Skin of body (tissue), 3 donors: ENCODE measurements at places on chromosomes 2 and 18. TPM values are rescaled to one million over a fixed set of nuclear protein-coding genes. Genes with fewer than 3 reads are reported as not detected.

GRCh38 chr2:239745386-239746227 lies 279.5 kb downstream of the NDUFA10 start:
- no peak for DNase-seq

GRCh38 chr2:169462896-169463695 lies 16.2 kb upstream of the BBS5 start:
- DNase-seq = no peak

- no peak for DNase-seq
Observed at GRCh38 chr18:23380817-23381216, 72.3 kb upstream of the RIOK3 start.

- DNase-seq = no peak
Observed at GRCh38 chr2:240622060-240622411, 3.2 kb upstream of the GPR35 start.

GRCh38 chr2:48207201-48207641 lies 300.9 kb upstream of the FBXO11 start:
- DNase-seq = no peak

DNA sequence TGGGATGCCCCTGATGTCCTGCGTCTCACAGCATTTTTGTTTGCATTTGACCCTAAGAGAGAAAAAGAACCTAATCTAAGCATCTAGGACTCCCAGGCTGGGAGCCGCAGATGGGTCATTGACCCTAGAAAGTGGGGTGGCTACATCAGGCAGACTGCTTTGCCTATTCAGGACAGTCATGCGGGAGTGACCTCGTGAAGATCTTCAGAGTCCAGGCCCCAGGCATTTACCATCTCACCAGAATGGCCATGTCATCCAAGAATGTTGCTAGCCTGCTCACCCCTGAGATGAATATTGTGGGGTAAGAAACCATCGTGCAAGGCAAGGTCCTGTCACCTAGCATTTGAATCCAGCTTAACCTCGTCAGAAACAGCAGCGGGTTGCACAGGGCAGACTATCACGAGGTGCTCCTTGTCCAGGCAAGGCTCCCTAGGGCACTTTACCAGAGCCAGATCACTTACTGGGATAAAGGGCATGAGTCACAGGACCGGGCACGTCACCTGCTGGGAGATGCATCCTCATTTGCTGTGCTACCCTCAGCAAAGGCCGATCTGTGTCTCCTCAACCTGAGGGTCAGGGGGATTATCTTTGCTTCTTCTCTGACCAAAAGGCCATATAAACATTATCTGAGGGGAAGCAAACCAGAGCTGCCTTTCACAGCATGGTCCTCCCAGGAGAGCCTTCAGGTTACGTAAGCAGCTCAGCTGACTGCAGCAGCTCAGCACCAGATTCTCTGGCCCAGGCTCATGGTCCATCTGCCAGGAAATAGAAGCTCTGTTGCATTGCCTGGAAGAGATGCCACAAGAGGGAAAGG lies 162.3 kb downstream of the ACKR3 start:
- peak; percentile 73 for DNase-seq

DNA sequence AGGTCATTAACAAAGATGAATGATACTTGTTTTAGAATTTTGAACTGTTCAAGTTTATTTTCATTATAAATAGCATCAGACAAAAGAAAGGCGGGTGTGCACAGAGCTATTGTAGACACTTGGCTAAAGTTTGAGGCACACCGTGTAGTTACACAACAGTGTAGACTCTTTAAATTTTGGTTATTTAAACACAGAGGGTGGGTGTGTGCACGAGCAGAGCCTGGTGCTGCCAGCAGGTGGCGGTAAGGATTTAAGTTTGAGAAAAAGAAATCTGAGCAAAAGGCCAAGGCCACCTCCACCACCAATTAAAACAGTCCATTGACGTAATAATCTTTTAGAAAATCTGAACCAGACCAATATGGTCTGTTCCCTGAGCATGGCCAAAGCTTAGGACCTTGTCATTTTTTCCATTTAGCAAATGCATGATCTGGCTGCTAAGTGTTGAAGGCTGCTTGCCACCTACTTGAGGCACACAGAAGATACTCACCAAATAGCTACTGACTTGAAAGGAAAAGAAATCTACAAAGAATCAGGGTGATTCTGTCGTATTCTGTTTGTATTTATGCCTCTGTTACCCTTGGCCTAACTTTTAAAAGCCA lies 14.3 kb downstream of the COPS7B start:
- DNase-seq = no peak

- no peak for DNase-seq
Observed at GRCh38 chr2:4908461-4908860, 783.7 kb upstream of the SOX11 start.

Gene HTR2B
- 0.30 TPM for total RNA-seq

Gene ZNF521
- total RNA-seq = 35.3 TPM

Gene APCDD1
- 125 TPM for total RNA-seq

Gene WDR12
- total RNA-seq = 27.4 TPM

Gene NT5C1B
- total RNA-seq = not detected

Gene ATAD2B
- total RNA-seq = 46.8 TPM

Gene TEX44
- not detected for total RNA-seq
